Stimulated activated CD8-positive, alpha-beta memory T cell treated with anti-CD3 and anti-CD28 coated beads, Interleukin-4, amount 100 ng/mL, for 4 hours (primary cell): ENCODE measurements at places on chromosomes 1 and 21.

DNA sequence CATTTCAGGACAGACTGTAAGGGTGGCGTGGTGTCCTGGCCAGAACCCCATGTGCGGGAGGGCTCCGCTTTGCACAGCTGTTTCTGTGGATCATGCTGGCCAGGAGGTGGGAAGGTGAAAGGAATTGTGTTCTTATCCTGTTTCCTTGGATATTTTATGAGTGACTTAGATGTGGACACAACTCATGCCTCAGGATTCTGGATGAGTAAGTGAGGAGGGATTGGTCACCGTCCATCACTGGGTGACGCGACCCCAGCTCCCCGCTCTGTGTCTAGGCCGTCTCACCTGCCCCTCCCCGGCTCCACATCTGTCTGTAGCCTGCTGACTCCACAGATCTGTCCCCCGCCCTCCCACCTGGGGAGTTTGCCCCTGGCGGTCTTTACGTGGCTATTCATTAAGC lies 48.8 kb downstream of the PIK3CD start:
- no peak for DNase-seq

GRCh38 chr1:228366062-228366865 lies 40.4 kb downstream of the TRIM11 start:
- no peak for DNase-seq

DNA sequence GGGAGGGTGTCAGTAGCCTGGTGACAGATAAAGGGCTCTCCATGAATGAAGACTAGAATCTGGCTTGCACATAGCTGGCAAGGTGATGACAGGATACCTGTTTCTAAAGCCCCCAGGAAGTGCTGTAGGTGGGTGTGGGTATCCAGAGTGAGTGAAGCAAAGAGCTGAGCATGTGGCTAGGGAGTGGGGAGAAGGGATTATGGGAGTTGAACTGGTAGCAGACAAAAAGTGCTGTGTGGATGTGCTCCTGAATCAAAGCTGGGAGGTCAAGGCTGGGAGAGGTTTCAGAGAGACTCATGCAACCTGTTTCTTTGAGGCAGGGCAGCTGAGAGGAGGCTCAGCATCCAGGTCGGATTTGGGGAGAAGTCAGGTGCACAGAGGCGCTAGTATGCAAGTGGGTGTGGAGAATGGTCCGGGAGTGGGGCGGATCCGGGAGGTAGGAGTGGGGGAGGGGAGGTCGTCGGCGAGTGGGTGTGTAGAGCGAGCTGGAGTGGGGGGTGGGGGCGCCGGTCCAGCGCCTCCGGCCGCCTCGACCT lies 600 bp downstream of the ASTN1 start:
- no peak for DNase-seq

- DNase-seq, result no peak
These were observed 4.6 kb downstream of the AGTRAP start for GRCh38 chr1:11740258-11741192.
